ENCODE measurements at places on chromosomes 11 and 22.

GRCh38 chr11:68956142-68956541, 24.6 kb downstream of the MRGPRD start:
- no peak for DNase-seq

GRCh38 chr11:2442589-2442988, 1.7 kb downstream of the TRPM5 start:
- no peak for DNase-seq

GRCh38 chr22:46520880-46521279, 16.5 kb downstream of the CELSR1 start:
- DNase-seq = no peak

- DNase-seq = no peak
These were observed 1107.6 kb downstream of the BRD1 start for GRCh38 chr22:48719978-48720661.

DNA sequence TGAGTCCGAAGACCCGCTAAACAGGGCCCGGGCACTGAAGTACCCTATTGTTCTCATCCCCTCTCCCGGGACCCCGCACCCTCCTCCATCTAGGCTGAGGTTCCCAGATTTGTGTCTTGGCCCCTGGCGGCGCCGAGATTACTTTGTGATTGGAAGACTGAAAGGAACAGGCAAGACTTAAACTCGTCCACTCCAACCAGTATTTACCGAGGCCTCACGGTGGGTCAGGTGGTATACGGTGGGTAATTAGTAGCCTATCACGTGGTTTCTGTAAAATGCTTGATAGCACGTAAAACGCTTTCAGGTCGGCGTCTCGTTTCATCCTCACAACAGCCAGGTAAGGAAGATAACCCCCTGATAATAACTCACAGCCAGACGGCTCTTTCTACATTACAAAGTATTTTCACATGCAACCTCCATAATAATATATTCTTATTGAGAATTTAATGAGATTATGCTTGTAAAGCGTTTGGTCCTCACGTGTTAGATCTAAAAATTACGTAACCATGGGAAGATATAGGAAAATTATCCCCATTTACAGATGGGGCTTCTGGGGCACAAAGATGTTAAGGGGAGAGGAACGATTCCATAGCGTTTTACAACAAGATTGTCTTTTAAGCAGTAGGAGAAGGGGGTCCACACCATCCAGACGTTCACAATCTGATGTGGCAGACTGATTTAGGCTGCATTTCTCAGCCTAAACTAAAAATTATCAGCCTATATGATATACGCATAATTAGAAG, 642 bp upstream of the PIK3C2A start:
- peak; percentile 31 for DNase-seq

GRCh38 chr11:109106151-109106906, 315.7 kb upstream of the C11orf87 start:
- DNase-seq = no peak

GRCh38 chr22:26797910-26798309, 140.5 kb downstream of the MIAT start:
- no peak for DNase-seq

GRCh38 chr11:125072218-125072960, 9.3 kb downstream of the SLC37A2 start:
- DNase-seq = no peak

GRCh38 chr11:8403310-8403709, 139.6 kb upstream of the LMO1 start:
- no peak for DNase-seq

DNA sequence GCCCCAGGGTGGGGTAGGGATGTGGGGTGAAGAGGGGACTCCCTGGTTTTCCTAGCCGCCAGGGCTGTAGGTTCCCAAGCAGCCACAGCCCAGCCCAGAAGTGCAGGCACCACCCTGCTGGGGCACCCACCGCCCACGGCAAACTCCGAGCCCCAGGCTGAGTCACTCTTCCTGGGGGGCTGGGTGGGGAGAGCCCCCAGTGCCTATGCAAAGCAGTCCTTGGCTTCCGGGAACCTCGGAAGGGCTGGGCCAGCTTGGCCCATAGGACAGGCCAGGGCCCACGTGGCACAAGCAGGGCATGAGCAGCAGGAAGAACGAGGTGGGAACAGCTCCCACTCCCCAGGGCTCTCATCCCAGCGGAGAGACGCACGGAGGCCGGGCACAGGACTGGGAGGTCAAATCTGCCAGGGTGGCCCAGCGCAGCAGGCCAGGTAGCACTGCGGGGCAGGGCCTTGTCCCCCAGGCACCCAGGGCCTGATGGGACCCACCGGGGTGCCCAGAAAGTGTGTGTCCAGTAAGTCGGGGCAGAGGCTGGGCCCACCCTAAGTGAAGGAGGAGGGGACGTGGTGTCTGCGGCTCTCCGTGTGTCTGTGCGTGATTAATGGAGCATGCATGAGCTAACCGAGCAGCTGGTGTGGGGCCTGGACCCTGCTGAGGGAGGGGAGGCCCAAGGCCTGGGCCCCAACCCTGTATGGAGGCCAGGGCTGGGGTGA, 4.6 kb upstream of the IL17REL start:
- no peak for DNase-seq

- DNase-seq = peak; percentile 17
These were observed 2.3 kb downstream of the ACY3 start for GRCh38 chr11:67648140-67648795.

GRCh38 chr11:19547044-19547443, 165.6 kb upstream of the NAV2 start:
- DNase-seq = no peak

DNA sequence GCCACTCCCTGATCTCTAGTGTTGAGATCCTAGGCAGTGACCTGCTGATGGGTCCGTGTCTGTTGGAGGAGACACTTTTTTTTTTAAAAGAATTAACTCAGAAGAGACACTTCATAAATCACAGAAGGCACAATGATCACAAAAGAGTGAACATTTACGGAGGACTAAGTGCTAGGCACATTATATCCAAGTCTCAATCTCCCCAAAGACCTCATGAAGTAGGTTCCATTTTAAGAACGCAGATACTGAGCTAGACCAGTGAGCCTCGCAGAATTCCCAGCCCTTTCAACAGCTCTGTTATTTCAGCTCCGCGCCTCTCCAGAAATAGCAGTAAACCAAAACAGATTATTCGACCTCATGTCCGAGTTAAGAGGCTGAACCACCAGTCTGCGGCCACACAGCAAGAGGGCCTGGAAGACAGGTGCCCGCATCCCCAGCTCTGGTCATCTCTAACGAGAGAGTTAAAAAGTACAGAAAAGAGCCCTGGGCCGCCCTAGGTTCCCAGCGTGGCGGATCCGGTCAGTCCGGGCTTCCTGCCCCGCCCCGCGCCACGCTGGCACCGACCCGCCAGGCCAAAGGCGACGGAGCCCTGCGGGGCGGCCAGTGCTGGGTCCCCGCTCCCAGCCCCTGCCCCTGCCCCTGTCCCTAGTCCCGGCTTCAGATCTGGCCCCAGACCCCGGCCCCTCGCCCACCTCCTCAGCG, 612 bp downstream of the XBP1 start:
- DNase-seq = no peak

DNA sequence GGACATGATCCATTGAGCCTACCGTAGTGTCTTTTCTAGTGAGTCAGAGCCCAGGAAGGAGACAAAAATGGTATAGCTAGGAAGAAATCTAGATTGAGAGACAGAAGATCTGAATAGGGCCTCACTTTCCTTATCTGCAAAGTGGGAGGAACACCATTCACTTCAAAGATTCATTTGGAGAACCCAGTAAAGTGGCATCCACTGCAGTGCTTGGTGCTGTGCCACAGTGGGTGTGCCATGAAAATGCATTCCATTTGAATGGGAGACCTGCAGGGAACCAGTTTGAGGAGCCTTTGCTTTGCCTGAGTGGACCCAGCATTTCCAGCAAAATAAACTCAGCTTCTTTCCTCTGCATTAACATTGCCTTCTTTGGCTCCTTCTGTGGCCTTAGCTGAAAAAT, 470.5 kb upstream of the CADM1 start:
- no peak for DNase-seq

- DNase-seq = no peak
These were observed 7.0 kb upstream of the RDX start for GRCh38 chr11:110303414-110303826.

DNA sequence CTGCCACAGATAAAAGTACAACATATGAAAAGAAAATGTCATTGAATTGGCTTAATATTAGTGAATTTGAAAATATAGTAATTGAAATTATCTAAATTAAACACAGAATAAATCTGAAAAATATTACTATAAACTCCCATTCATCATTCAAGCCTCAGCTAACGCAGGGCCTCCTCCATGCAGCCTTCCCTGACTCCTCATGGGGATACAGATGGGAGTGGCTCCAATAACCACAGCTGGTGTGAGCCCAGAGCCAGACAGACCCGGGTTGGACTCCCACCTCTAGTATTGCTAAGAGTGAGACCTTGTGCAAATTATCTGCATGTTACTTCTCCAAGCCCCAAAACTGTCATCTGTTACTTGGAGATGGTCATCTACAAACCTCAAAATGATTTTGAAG, 44.9 kb downstream of the CSF2RB start:
- no peak for DNase-seq

- DNase-seq = no peak
These were observed 2.2 kb upstream of the MRGPRG start for GRCh38 chr11:3220521-3221407.

DNA sequence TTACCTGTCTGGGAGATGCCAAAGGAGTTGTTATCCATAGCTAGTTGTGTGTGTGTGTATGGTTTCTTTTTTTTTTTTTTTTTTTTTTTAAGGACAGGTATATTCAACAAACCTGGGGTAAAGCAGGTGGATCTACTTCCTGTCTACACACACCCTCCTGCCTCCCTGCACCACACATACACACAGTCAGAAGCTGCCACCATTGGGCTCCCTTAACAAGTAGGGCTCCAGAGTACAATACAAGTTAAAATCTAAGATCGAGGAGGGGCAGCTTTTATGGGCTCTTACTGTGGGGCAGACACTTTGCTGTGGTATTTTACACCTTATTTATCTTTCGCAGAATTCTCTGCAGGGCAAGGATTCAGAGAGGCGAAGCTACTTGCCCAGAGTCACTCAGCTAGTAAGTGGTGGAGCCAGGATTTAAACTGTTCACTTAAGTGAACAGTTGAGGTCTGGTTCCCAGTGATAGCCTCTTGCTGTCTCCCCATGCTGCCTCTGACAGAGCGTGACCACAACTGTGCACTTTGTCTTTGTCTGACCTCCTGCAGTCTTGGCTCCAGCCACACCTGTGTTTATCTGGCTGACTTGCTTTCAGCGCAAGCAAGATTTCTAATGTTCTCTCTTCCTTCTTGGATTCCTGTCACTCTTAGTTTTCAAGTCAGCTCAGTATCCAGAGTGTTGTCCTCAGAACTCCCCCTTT, 135.0 kb downstream of the CSNK2A3 start:
- no peak for DNase-seq

GRCh38 chr11:30452114-30452513, 129.2 kb downstream of the ARL14EP start:
- no peak for DNase-seq

DNA sequence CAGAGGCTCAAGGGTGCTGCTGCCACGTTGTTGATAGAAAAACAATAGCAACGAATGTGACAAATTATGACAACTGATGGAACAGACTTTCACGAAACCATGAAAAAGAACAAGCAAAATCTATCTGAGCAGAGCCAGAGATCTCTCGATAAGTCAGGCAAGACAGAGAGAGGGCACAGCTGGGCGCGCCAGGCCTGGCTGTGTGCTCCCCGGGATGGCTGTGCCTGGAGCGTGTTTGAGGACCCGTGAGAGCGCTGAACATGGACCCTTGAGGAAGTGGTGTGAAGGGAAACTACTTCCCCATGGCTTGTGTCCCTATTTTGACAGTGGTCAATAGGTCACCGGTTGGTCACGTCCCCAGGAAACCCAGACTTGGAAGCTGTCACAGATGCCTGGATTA, 83.1 kb upstream of the FGF3 start:
- no peak for DNase-seq

DNA sequence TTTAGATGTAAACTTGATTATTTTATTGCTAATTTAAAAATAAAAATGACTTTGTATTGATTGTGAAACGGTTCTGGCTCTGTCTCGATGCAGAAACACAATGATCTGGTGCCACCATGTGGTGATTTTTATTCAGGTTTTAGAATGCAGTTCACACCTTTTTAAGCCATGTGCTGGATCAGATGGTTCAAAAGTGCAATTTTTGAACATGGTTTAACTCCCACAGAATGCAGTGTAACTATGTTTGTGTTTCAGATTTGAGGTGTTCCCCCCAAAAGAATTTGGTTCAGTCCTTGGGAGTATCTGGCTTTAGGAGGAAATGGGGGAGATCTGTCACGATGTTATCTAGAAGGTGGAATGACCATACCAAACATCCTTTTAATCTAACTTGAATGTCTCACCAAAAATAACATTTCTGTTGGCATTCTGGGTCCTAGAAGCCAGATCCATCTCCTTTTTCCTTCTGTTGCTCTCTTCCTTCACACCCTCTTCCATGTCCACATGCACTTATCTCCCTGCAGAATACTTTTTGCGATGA, 7.9 kb downstream of the MRPL16 start:
- no peak for DNase-seq

DNA sequence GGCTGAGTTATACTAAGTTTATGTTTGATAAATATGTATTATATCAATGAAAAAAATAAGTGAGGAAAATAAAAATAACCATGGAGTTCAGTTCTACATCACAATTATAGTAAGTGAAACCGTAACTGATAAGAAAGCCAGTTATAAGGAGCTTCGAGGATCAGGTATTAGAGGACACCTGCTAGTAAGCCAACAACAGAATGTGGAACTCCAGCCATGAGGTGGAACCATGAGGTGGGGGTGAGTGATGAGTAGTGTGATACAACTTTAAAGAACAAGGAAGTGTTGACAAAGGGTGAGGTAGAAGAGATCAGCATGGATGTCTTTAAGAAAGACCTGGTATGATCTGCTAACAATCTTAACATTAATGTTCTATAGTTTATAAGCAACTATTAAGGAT, 452.9 kb downstream of the GUCY1A2 start:
- DNase-seq = no peak

GRCh38 chr11:67040147-67040546, 16.5 kb upstream of the RHOD start:
- DNase-seq = no peak

DNA sequence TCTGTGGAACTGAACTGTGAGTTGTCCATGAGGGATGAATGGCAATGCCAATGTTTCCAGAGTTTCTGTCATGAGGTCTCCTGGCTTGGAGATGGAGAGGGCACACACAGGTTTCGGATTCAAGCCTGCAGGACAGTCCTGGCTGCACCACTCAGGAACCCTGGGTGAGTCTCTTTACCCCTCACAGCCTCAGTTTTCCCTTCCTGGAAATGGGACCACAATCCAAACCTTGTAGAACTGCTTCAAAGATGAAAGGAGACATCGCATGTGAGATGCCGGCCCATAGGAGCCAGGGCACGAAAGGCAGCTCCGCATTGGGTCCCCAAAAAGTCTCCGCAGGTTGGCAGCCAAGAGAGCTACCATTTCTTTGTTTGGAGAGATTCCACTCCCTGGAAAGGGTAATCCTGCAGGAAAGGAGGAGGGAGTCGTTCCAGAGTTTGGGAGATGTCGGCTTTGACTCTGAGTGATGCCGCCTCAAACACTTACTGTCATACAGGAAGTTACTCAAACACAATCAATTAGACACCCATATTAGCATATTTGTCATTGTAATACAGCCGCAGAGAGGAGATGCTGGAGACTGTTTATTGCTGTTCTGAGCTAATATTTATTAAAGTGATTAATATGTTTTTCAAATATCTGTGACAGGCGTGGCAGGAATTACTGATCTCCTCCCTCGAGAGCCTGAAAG, 318.3 kb downstream of the MN1 start:
- no peak for DNase-seq
